ENCODE measurements at places on chromosomes 7 and 10.

DNA sequence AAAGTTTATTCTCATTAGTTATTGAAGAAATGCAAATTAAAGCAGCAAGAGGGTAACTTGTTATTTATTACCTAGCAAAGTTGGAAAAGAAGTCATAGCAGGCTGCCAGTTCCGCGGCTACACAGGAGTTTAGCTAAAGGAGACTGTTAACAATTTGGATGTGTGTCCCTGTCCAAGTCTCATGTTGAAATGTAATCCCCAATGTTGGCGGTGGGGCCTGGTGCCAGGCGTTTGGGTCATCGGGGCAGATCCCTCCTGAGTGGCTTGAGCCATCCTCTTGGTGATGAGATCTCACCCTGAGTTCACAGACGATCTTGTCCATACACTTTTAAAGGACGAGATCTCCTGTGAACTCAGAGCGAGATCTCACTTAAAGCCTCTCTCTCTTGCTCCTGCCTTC lies 608.3 kb downstream of the SH2D4B start:
- DNase-seq: no peak

- peak; percentile 85 for DNase-seq
These were observed 851 bp downstream of the MKRN1 start for GRCh38 chr7:140478246-140479061.

- no peak for DNase-seq
These were observed 76.8 kb downstream of the HGF start for GRCh38 chr7:81693080-81693479.

GRCh38 chr10:110269374-110270318 lies 35.1 kb downstream of the SMNDC1 start:
- no peak for DNase-seq

GRCh38 chr10:72460284-72460876 lies 105.7 kb upstream of the DNAJB12 start:
- no peak for DNase-seq

DNA sequence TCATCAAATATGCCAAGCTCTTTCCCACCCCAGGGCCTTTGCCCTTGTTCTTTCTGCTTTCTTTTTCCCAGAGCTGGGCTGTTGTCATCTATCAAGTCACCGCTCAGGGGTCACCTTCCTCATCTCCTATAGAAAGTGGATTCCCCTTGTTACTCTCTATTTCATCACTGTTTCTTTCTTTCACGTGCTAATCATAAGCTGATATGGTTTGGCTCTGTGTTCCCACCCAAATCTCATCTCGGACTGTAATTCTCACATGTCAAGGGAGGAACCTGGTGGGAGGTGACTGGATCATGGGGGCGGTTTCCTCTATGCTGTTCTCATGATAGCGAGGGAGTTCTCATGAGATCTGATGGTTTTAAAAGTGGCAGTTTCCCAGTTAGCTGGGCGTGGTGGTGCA lies 17.0 kb upstream of the TIAL1 start:
- no peak for DNase-seq

DNA sequence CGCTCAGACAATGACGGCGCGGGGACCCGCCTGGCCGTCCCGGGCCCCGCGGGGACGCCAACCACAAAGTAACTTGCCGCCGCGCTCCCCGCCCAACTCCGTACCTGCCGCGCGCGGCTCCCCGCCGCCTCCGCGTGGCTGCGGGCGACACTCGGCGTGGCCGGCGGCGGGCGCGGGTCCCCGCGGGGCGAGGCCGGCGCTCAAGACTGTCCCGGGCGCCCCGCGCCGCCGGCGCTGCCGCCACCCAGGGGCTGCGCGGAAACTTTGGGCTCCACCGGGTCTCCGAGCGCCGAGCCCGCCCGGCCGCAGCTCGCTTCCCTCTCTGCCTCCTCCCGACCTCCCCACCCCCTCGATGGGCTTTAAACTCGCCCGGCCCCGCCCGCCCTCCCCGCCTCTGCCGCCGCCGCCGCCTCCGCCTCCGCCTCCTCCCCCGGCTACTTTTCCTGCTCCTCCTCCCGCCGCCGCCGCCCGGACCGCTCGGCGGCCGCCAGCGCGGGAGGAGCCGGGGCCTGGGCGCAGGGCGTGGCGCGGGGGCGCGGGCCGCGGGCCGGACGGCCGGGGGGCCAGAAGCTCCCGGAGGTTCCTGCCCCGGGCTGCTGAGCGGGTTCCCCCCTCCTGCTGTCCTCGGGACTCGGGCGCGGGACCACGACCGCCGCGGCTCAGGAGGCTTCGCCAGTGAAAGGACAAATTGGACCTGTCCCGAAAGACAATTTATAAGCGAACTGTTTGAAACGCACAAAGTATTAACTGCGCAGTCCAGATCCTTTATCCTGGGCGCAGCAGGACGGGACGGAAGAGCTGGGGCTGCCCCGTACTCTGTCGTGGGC lies 10.6 kb upstream of the GRB10 start:
- peak; percentile 67 for DNase-seq

GRCh38 chr7:115689941-115690340 lies 340.6 kb downstream of the TFEC start:
- no peak for DNase-seq

GRCh38 chr10:7795605-7796004 lies 7.6 kb downstream of the ATP5F1C start:
- no peak for DNase-seq

- no peak for DNase-seq
These were observed 176.1 kb downstream of the SH3PXD2A start for GRCh38 chr10:103679096-103679790.

DNA sequence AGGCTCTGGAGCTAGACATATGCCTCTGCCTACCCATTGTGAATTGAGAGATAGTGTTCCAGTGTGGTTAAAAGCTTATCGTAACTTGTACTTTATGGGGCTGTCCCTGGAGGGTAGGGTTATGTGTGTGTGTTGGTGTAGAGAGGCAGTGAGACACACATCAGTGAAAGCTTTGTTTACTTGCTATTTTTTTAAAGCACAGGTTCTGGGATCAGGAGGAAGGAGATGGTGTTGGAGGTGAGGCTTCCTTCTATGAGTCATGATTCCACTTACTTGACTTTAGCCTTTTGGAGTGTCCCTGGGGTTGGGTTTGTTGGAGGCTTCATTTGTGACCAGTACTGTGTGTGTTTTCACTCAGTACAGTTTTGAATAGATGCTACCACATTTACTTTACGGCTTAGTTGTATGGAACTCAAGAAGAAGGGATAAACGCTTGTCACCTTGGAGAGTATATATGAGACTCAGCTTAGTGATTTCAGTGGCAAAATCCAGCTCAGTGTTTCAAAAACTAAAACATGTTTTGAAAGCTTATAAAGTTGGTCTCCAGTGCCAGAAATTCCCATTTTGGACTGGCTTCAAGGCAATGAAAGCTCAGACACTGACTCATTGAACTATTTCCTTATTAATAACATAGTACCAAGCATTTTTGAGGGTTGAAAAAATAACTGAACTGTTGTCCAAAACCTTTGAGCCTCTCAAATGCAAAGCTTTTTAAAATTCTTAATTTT lies 106.2 kb downstream of the PLXDC2 start:
- DNase-seq: no peak

DNA sequence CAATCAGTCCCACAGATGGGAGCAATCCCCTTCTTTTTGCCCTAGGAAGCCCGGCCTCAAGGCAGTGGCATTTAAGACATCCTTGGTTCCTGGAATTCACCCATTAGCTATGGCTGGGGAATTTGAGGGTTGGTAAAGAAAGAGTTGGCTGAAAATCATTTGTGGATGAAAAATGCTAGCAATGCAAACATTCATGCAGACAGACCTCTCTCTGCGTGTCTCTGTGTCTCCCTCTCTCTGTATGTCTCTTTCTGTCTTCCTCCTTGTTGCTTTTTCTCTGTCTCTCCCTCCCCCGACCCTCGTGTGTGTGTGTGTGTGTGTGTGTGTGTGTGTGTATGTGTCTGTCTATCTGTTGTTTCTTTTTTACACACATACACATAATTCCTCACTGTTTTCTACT lies 19.4 kb downstream of the LDB3 start:
- DNase-seq: no peak
